ENCODE measurements at places on chromosomes 5 and 9.

GRCh38 chr9:27675354-27675753, 102.1 kb upstream of the C9orf72 start:
- no peak for DNase-seq

- no peak for DNase-seq
Measured at GRCh38 chr5:89536020-89536419, 653.0 kb upstream of the MEF2C start.

- DNase-seq, result no peak
Measured at GRCh38 chr5:121693864-121694263, 157.8 kb upstream of the FTMT start.

- DNase-seq, result peak; percentile 61
Measured at GRCh38 chr5:11182441-11183080, 421.5 kb upstream of the DAP start.

DNA sequence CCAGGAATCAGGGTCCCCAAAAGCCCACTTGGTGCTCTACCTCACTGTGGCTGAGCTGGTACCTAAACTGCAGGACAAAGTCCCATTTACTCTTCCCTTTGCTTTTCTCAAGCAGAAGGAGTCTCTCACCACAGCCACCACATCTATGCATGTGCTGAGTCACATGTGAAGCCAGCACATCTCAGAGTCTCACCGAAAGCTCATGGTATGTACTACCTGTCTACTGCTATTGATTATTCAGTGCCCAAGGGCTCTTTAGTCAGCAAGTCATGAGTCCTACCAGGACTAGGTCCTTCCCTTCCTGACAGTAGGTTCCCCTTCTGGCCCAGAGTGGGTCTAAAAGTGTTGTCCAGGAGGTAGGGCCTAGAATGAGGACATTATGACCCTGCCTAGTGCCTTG, 130.7 kb upstream of the NTRK2 start:
- DNase-seq, result no peak

GRCh38 chr5:133627180-133627579, 14.8 kb upstream of the FSTL4 start:
- no peak for DNase-seq

GRCh38 chr5:66862020-66862419, 265.8 kb downstream of the MAST4 start:
- no peak for DNase-seq

DNA sequence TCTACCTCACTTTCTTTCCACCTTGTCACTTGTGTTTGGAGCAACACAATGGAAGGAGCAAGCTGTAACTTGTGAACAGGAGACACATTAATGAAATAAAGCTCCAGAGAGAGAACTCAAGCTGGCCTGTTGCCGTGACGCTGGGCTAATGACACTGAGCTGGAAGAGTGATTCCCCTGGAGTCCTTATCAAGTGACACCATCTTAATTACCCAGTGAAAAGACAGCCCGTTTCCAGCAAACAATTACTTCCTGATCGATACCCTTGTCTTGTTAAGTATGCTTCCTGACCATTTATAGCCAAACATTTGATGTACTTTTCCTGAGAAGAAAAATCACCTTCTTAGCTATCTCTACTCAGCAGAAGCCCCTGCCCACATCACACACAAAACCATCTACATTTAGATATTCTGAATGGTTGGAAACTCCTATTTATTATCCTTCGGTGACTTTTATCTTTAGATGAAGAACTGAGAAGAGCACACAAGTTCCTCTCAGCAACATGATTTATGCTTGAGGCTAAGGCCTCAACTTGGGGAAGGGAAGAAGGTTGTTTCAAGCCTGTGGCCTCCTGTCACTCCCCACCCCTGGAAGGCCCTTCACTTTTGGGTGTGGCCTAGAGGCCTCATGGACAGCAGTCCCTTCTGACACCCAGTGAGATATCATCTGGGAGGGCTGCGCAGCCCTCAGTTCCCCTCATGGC, 34.1 kb downstream of the CRHBP start:
- DNase-seq, result no peak

- DNase-seq, result no peak
Measured at GRCh38 chr5:31972558-31972957, 201.6 kb downstream of the GOLPH3 start.

DNA sequence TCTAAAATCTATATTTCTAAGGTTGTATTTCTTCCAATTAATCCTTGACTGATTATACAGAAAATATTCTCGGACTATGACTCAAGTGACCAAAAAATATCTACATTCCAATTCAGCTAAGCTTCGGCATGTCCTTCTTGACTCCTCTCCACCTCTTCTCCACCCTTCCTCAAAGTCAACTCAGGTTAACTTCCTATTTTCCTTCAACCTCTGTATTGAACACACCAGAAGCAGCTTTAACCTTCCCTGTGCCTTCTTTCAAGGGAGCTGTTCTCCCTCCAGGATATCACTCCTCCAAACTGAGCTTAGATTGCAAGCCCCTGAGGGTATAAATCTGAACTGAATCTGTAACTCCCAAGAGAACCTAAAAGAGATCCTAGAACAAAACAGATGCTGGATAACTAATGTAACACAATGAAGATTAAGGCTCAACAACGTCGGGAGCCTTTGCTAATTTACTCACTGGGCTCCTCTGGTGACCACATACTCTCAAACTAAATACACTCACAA, 1.1 kb downstream of the SLCO4C1 start:
- no peak for DNase-seq

GRCh38 chr5:107153283-107153682, 517.5 kb downstream of the EFNA5 start:
- no peak for DNase-seq

GRCh38 chr9:110842986-110843385, 174.4 kb downstream of the MUSK start:
- DNase-seq, result no peak

GRCh38 chr5:99808657-99809230, 726.4 kb upstream of the FAM174A start:
- DNase-seq, result no peak

- DNase-seq, result peak; percentile 45
Measured at GRCh38 chr5:159826351-159827214, 89.7 kb upstream of the ADRA1B start.

GRCh38 chr5:175690586-175690985, 32.7 kb downstream of the HRH2 start:
- DNase-seq, result no peak

- DNase-seq, result no peak
Measured at GRCh38 chr9:106726070-106726815, 136.7 kb upstream of the ZNF462 start.

- DNase-seq, result peak; percentile 38
Measured at GRCh38 chr5:117590944-117591343, 1016.3 kb upstream of the SEMA6A start.

- no peak for DNase-seq
Measured at GRCh38 chr5:111553868-111554267, 41.5 kb upstream of the STARD4 start.

- no peak for DNase-seq
Measured at GRCh38 chr5:32496104-32496503, 51.6 kb upstream of the ZFR start.

DNA sequence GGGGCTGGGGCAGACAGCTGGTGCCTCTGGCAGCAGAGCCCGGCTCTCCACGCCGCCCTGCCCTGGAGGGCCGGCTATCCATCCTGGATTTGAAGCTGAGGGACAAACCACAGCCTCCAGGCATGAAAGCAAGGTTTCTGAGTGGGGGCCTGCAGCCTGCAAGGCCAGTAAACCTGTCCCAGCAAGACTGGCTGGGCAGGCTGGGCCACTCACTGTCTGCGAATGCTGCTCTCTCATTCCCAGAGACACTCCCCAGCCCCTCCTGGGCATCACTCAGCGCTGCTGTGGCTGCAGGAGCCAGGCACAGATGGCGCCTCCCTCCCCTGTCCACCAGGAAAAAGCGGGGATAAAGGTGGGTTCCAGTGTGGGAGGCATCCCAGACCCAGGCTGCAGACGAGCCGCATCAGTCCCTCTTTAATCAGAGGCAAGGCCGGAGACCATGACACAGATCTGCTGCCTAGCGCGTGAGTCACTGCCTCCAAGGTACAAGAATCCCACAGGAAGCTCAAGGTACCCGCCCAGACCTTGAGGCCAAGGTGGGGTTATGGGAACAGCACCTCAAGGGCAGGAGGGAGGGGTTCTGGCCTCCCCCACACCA, 118.0 kb downstream of the VAV2 start:
- DNase-seq, result no peak

GRCh38 chr5:43485406-43485805, 1.7 kb upstream of the TMEM267 start:
- DNase-seq, result peak; percentile 9

DNA sequence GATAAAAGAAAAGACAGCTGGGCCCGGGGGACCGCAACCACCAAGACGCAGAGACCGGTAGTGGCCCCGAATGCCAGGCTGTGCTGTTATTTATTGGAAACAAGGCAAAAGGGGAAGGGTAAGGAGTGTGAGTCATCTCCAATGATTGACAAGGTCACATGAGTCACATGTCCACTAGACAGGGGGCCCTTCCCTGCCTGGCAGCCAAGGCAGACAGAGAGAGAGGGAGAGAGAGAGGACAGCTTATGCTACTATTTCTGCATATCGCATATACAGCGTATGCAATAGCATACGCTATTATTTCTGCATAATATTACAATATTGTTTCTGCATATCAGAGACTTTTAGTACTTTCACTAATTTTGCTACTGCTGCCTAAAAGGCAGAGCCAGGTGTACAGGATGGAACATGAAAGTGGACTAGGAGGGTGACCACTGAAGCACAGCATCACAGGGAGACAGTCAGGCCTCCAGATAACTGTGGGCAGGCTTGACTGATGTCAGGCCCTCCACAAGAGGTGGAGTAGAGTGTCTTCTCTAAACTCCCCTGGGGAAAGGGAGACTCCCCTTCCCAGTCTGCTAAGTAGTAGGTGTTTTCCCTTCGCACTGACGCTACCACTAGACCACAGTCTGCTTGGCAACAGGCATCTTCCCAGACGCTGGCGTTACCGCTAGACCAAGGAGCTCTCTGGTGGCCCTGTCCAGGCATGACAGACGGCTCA, 50.3 kb downstream of the RFX3 start:
- DNase-seq, result no peak

GRCh38 chr5:139637438-139638089, 10.6 kb upstream of the CXXC5 start:
- DNase-seq, result peak; percentile 96

- peak; percentile 88 for DNase-seq
Measured at GRCh38 chr9:109469646-109470358, 28.3 kb downstream of the PTPN3 start.

DNA sequence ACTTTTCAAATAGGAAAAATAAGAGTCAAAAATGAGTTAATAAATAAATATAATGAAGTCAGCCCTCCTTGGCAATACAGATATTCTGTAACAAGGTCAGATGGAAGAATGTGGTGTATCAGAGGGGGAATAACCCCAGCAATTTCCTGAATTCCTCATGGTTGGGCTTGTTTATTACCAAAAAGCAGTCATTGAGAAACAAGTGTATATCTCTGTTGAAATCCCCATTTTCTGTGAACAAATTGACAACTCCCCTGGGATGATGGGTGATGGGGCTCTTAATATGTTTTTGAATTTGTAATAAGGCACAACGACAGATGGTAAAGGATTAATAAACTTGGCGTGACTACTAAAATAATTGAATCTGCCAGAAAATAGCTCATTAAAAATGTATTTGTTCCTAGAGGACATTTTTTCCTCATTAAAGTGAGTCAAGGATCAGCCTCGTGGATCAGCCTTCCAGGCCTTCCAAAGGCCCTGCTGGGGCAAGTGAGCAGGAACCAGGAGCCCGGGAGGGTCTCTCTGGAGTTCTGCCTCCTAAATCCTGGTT, 34.2 kb downstream of the THBS4 start:
- no peak for DNase-seq

- DNase-seq, result no peak
Measured at GRCh38 chr5:122846051-122846550, 688 bp downstream of the SNX24 start.

DNA sequence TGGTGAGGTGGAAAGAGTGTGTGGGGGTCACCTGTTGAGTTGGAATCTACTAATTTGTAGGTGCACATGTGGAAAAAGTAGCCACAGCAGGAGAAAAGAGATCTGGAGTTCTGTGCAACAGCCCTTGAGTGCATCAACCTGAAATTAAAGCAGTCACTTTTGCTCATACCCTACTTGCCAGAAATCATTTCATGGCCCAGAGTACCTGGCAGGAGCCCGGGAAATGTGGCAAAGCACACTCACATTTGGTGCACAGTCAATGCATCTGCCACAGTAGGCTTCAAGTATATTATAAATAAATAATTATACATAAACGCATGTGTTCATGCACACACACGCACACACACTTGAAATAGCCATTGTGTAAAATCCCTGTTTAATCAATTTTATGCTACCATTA, 203.0 kb downstream of the ICE1 start:
- DNase-seq, result no peak

GRCh38 chr5:11148810-11149539, 387.9 kb upstream of the DAP start:
- DNase-seq, result no peak

Data from common myeloid progenitor, CD34-positive (primary cell).